ENCODE measurements at places on chromosomes 11 and 22.

DNA sequence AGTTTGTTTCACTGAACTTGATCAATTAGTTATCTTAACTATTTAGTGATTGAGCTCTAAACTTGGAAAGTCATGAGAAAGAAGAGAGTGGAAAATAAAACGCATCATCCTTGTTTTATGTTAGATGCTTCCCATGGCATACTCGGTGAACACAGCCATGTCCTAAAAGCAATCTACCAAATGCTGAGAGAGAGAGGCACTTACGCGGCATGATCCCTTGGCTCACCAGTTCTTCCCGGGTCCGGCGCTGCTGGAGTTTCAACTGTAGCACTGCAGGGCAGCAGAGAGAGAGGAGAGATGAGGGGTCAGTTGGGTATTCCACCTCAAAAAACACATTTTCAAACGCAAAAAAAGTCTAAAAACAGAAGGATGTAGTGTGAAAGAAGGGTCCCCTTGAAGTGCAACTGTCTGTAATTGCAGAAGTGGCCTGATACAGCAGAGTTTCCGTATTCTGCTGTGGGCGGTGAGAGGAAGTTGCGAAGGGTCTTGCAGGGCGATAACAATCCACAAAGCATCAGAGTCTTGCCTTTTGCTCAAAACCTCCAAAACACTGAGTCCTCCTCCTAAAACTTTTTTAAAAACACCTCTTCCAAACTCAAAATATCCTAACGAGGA lies 92.7 kb downstream of the SGSM3 start:
- peak; percentile 9 for DNase-seq

- DNase-seq, result no peak
Observed at GRCh38 chr11:114308689-114309089, 12.5 kb downstream of the NNMT start.

DNA sequence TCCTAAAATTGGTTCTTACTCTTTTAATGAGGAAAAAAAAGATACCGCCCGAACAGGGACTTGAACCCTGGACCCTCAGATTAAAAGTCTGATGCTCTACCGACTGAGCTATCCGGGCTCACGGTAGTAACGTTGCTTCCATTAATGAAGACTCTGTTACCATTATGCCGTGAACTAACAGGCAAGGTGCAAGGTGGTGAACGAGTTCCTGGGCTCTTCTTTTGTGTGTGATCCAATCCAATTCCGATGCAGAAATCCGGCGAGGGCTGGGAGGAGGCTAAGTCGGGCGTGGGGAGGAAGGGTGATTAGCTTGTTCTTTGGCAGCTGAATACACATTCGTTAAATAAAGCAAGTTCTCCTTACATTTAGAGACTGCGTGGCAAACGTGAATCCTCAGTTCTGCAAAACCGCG lies 49.0 kb downstream of the OR4D9 start:
- peak; percentile 72 for DNase-seq

- DNase-seq, result no peak
Observed at GRCh38 chr22:25553131-25553530, 11.3 kb upstream of the GRK3 start.

DNA sequence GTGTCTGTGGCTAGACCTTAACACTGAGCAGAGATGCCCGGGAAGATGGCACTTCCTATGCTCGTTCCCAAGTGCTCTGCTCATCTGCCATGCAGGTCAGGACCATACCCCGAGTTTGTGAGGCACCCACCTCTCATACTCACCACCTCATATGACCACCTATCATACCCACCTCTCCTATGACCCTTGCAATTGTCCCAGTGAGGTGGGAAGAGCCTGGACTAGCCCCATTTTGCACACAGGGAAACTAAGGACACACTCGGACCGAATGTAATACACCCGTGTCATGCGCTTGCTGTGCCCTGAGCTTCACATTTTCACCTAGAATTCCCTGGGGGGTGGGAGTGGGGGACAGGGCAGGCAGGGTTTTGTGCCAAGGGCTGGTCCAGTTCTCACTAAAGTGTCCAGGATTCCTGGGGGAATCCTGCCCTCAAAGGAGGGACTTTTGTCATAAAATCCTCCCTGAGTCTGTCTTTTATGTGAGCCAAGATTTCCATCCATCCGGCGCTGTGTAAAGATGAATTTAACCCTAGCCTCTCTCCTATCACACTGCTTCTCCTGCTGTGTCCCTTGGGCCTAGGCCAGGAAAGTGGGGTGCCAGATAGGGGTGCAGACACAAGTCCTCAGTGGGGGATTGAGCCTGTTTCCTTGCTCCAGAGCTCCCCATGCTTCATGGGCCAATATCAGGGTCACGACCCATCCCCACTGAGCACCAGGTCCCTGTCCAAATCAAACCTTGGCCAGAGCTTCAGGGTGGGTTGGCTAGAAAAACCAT lies 20.0 kb downstream of the TPBGL start:
- DNase-seq, result no peak

DNA sequence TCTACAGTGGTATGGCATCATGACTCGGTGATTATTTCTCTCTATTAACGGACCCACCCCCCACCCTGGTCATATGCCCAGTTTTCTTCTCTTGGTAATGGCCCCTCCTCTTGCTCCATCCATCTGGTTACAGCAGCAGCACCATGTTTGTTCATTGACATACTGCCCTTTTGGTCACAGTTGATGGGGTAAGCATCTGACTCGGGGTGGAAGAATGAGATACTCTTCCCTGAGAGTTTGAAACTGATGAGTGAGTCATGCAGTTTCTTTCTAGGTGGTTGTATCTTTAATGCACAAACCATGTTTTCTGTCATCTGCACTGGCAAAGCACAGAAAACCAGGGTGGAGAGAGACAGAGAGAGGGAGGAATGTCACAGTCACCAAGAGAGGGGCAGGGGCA lies 126.0 kb downstream of the SYN3 start:
- no peak for DNase-seq
